ENCODE measurements at places on chromosomes 1 and 21.

DNA sequence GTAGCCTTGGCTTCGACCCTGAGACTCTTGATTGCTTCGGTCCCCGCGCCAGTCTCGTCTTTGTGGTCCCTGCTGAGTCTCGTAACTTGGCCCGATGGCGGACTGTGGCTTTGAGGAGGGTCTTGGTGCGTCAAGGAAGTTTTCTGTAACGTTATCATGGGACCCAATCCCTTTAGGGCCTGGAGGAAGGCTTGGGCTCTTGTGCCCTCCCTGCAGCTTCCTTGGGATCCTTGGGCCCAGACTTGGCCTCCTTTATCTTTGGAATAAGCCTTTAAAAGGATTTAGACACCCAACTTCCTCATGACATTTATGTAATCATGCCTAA is 371 bp downstream of the ZMPSTE24 start:
- peak; percentile 24 for DNase-seq

DNA sequence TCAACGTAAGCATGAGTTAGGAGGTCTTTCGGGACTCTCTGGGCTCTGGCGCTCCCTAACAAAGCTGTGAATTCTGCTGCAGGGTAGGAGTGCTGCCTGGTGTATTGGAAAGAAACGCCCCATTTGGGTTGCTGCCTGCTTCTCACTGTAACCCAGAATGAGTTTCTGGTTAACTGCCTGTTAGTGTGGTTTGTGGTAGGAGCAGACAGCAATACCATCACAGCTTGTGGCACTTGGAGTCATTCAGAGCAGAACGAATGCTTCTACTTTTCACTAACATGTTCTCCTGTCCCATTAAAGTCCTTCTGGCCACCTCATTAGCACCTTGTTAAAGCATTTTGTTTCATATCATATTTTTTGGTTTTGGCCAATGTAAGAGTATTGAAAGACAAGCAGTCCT is 18.1 kb downstream of the MAP3K7CL start:
- no peak for DNase-seq

- DNase-seq, result no peak
Measured at GRCh38 chr21:20459838-20460237, 538.4 kb upstream of the NCAM2 start.

- DNase-seq, result peak; percentile 13
Measured at GRCh38 chr1:97006044-97006661, 284.6 kb downstream of the PTBP2 start.

- no peak for DNase-seq
Measured at GRCh38 chr1:43540653-43541071, 10.0 kb downstream of the PTPRF start.

Measured in epithelial cell of esophagus (primary cell).